ENCODE measurements at places on chromosomes 4 and X.

- no peak for DNase-seq
These were observed 233.9 kb upstream of the GLRA2 start for GRCh38 chrX:14295426-14295825.

DNA sequence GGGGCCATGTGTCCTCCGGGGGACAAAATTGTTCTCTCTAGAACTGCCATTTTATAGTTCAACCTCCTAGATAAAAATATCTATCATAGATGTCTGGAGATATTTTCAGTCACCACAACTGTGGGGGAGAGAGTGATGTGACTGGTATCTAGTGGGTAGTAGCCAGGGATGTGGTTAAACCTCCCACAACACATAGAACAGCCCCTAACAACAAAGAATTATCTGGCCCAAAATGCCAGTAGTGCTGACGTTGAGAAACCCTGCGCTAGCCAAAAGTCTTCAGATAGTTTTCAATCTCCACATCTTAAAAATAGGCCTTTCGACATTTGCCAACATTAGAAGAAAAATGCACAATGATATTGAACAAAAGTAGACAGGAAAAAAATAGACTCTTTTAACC, 19.0 kb upstream of the SUPT20HL2 start:
- no peak for DNase-seq

DNA sequence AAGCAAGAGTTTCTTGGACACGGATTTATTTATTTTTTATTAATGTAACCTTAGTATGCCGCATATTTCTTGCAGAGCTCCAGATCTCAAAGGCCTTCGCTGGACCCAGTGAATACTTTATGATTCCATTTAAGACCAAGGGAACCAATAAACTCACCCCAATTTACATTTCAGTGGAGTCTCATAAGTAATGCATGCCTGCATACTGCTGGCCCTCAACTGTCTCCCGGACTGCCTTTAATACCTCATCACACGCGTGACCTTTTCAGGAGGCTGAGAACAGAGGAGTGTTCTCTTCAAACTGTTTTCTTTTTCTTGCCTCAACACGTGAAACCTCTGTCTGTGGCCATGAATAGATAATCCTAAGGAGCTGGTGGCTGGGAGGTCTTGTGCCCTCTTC, 240.9 kb downstream of the STIM2 start:
- DNase-seq: no peak

DNA sequence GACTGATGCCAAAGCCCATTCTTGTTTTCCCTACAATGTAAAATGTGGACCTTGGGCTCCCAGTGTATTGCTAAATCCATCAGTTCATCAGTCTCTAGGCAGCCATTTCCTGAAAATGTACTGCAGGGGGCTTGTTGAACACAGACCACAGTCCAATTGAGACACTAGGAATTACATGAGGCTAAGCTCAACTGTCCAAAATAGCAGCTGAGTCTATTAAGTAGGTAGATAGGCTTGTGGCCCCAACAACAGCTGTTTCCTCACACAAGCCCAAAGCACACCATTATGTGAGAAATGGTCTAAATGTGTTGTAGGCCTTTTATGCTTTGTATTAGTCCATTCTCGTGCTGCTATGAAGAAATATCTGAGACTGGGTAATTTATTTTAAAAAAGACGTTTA, 60.0 kb upstream of the PAK3 start:
- DNase-seq: no peak

- DNase-seq: no peak
These were observed 1477.4 kb downstream of the ARAP2 start for GRCh38 chr4:34766935-34767334.

GRCh38 chr4:89382439-89382838, 74.8 kb upstream of the GPRIN3 start:
- no peak for DNase-seq

DNA sequence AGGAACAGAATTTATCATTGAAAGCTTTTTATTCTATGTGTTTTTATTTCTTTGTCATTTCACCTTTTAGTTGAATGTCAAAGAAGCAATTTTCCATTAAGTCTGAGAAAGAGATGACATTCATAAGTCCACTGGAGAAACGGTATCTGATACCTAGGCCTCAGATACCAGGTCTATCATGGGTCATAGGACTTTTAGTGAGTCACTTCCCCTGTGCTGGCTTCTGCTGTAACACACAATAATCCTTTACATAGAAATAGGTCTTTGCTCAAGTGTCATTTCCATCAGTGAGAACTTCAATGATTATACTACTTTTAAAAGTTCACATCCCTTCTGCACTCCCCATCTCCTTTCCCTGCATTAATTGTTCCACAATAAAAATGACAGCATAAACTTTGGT, 125.5 kb upstream of the ARMCX2 start:
- no peak for DNase-seq

DNA sequence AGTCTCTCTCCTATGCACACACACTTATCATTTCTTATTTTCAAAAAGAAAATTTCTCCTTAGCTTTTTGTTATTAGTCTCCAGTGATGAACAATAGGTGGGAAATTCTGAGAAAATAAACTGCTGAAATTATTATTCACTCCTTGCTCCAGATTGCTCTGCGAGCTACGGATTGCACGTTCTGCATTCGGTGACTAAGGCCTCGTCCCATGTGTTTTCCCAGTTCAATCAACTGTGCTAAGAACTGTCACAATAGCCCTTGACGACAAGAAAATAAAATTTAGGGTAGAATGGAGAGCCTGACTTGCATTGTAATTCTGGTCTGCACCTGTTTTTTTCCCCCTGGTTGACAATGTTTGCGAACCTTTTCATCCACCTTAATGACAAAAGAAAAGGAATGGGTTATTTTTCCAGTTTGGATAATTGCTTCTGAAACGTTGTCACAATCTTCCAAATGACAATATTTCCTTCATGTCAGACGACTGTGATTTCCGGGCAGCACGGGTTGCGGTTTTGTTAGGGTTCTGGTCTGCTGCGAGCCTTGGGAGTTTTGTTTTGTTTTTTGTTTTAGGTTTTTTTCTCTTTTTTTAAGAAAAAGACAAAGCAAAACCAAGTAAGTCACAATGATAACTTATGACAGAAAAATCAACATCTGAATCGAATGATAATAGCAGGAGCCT, 124.5 kb upstream of the NOCT start:
- no peak for DNase-seq

GRCh38 chr4:52076731-52077130, 25.6 kb downstream of the SPATA18 start:
- DNase-seq: no peak

DNA sequence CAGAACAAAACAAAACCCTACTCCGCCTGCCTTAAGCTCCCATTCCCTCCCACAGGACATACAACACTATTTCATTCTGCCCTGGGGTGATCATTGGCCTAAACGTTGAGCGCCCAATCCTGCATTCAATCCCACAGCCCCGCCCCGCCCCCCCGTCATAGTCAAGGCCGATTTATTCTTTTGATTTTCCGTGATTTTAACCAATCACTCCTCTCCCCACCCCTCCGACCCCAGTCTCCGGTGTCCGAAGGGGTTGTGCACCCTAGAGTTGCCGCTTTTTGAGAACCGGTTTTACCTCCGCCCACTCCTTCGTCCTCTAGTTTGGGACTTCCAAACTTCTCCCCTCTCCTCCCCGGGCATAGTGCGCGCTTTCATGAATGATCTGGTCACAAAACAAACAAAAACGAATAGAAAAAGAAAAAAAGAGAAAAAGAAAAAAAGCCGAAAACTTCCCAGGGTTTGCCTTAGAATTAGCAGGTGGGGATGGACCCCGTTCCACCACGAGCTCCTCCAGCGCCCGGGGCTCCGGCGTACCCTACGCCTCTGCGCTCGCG, 446 bp upstream of the UBE2A start:
- DNase-seq: no peak

DNA sequence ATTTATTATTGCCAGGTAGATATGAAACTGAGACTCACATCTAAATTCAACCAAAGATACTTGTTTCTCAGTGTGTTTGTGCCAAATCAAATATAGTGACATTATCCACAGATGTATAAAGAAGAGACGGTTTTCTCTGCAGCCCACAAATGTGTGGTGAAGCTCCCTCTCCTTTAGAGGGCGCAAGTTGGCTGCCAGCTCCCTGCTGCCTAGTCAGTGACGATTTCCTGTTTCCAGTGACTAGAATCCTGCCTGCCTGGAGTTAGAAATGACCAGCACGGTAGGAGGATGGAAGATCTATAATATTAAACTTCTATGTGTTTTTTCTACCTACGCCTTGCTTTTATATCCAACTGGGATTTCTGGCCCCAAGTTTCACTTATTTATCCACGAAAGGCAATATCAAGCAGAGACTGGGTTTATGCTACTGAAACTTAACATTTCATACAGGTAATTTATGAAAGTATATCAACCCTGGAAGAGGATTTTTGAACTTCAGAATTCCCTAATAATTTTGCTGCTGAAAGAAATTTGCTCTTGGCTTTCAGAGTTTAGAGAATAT, 1793.7 kb upstream of the TENM3 start:
- no peak for DNase-seq

GRCh38 chr4:105130945-105131344, 15.7 kb upstream of the TET2 start:
- DNase-seq: no peak

DNA sequence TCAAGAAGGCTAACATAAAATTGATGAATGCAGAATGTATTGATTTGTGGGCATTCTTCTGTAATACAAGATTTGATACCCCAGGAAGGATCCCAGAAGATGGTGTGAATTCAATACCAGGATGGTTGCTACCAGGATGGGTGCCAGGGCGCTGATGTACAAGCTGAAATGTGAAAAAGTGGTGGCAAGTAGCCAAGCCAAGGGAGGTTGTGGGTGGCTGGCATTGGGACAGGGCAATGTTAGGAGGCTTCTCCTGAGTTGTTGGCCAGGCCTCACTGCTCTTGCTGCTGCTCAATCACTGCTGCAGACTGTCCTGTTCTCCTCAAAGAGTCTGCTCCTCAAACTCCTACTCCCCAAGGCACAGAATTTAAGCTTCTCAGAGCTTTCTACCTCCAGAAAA, 77.1 kb downstream of the RBM46 start:
- no peak for DNase-seq

- DNase-seq: no peak
These were observed 75.0 kb downstream of the EVC start for GRCh38 chr4:5785806-5786680.

- no peak for DNase-seq
These were observed 72.2 kb upstream of the ATP6AP2 start for GRCh38 chrX:40508560-40508959.

GRCh38 chrX:71637848-71638247, 19.5 kb upstream of the CXCR3 start:
- no peak for DNase-seq

DNA sequence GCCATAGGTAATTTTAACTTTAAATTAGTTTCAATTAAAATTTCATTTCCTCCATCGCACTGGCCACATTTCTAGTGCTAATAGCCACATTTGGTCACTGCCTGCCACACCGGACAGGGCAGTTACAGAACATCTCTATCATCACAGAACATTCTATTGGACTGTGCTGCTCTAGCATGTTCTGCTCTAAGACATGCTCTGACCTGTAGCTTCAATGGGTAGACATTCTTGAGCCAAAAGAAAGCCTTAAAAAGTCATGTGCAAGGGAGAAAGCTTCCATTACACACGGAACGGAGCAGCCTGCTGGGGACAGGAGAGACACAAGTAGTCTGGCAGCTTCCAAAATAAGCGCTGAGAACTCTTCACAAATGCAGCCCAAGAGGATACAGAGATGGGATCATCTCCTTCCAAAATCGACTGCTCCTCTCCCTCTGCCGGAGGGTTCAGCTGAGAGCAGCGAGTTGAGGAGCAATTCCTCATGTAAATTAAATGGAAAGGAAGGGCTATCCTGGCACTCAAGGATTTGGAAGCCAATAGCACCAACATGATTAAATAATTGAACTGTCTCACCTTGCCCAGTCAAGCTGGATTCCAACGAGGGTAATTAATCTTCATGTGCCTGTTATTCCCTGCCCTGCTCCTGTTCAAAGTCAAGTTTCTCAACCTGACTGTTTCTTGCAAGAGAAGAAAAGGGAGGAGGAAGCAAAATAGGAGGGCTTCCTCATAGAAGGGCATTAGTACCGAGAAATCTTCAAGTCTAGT, 336.4 kb upstream of the NOCT start:
- DNase-seq: no peak

- no peak for DNase-seq
These were observed 109.7 kb downstream of the NKX6-1 start for GRCh38 chr4:84389406-84389805.

GRCh38 chr4:86452422-86452891, 92.6 kb upstream of the MAPK10 start:
- no peak for DNase-seq

DNA sequence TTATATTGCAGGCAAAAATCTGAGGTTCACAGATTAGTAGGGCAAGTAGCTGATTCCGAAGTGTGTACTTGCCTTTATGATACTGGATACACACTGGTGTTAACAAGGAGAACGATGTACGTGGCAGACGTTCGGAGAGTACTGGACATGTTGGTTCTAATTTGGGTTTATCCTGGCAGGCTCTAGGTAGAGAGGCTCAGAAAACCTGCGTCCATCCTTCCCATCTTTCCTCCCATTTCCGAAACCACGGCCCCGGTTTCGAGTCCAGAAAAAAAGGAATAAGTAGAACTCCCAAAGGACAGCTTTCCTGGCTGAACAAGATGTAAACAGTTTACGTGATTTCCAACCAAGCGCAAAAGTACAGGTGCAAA, 351 bp upstream of the SLC30A9 start:
- no peak for DNase-seq

- no peak for DNase-seq
These were observed 902.7 kb upstream of the EPHA5 start for GRCh38 chr4:66572949-66573348.

DNA sequence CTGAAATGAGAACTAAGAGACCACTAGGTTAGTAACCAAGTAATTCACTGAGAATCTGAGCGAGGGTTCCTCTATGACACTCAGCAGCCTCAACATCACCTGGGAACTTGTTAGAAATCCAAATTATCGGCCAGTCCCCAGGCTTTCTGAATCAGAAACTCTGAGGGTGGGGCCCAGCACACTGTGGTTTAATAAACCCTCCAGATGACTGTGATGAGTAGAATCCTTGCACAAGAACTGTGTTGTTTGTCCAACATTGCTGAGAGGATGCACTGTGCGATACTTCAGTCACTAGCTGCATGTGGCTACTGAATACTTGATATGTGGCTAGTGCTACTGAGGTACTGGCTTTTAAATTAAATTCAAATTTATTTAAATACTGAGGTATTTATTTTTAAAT, 243.9 kb downstream of the MAML3 start:
- no peak for DNase-seq

DNA sequence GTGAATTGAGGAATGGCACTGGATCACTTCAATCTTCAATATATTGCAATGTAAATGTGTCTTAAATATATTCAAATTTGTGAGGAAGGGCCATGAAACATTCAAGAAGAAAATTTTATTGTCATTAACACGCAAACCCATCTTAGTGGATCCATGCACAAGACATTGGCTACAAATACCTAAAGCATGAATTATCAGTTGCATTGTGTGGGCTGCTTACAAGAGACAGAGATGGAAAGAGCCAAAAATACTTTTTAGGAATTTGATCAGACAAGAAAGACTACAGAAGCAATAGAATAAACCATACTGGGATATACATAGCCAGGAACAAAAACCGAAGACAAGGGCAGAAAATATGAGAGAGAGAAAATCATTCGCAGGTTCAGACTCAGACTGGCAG, 616.2 kb upstream of the GRIA3 start:
- DNase-seq: no peak

All from activated CD8-positive, alpha-beta memory T cell treated with anti-CD3 and anti-CD28 coated beads for 48 hours (primary cell).